ENCODE measurements at places on chromosomes 6 and 20.

GRCh38 chr6:90907931-90908655 lies 321.2 kb upstream of the MAP3K7 start:
- no peak overlapping the region for H3K27ac ChIP-seq
- H3K4me3 ChIP-seq = no peak overlapping the region
- DNase-seq = no peak
- no peaks in the 10 kb centered on the region for H3K27me3 ChIP-seq
- no peaks in the 10 kb centered on the region for H3K36me3 ChIP-seq

GRCh38 chr6:33915134-33915533 lies 111.3 kb upstream of the MLN start:
- DNase-seq = no peak
- H3K4me3 ChIP-seq = no peak overlapping the region
- no peaks in the 10 kb centered on the region for H3K36me3 ChIP-seq
- H3K4me1 ChIP-seq = peaks cover 26% of the 10 kb centered on the region
- H3K27me3 ChIP-seq = no peaks in the 10 kb centered on the region
- H3K27ac ChIP-seq = no peak overlapping the region

DNA sequence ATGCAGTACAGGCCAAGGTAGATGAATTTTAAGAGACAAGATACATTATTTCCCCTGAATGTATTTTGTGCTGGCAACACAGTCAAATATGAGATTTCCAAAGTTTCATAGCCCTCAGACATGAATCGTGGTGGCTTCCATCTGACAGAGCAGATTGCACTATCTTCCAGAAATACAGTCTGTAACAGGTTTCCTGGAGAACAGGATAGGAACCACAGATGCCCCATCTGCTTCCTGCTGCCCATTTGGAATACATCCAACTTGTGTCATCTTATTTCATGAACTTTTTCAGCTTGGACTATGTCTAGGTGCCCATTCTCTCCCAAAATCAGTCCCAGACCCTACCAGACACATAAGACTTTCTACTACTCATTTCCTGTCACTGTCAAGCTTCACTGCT lies 426.0 kb downstream of the KIF16B start:
- no peaks in the 10 kb centered on the region for H3K4me1 ChIP-seq
- no peak overlapping the region for H3K4me3 ChIP-seq
- no peak overlapping the region for H3K27ac ChIP-seq

DNA sequence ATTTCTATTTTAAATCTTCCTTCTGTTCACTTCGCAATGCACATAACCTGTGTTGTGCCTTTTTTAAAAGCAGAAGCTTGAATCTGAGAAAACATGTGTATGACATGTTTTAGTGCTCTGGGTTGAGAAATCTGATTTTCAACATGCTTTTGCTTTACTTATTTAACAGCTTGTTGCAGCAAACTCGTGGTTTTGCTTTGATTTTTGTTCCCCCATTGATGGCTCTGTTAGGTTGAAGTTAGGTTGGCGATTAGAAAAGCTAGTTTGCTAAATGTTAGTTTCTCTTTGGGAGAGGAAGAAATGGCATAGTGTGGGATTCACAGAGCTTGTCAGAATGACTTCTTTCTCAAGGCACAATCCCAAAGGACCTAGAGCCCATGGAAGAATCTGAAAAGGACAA lies 170.8 kb downstream of the TMEM242 start:
- no peak overlapping the region for H3K4me3 ChIP-seq
- H3K27ac ChIP-seq = no peak overlapping the region
- no peak for DNase-seq
- H3K36me3 ChIP-seq = peaks cover 34% of the 10 kb centered on the region

- no peaks in the 10 kb centered on the region for H3K36me3 ChIP-seq
- no peak overlapping the region for H3K4me3 ChIP-seq
- no peaks in the 10 kb centered on the region for H3K4me1 ChIP-seq
- no peaks in the 10 kb centered on the region for H3K27me3 ChIP-seq
- no peak for DNase-seq
Observed at GRCh38 chr6:82078286-82078908, 169.1 kb downstream of the IBTK start.

DNA sequence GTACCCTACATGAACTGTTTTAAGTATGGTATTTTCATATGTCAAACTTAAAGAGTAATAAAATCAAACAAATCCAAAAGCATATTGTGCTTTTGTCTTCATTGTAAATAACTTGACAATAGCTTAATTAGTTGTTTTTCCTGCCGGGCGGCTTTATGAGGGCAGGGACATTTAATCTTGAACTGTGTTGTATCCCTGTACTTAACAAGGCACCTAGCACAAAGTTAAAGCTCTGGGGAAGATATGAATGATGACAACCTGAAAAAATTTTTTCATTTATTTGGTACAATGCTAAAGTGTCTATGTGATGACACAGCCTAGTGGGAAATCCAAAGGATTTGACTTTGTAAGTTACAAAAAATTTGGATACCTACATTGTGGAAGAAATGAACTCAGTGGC lies 502 bp upstream of the HACE1 start:
- no peaks in the 10 kb centered on the region for H3K27me3 ChIP-seq
- H3K27ac ChIP-seq = peak overlapping the region; percentile 14
- peak overlapping the region; percentile 62 for H3K4me3 ChIP-seq
- no peak for DNase-seq
- H3K36me3 ChIP-seq = no peaks in the 10 kb centered on the region

DNA sequence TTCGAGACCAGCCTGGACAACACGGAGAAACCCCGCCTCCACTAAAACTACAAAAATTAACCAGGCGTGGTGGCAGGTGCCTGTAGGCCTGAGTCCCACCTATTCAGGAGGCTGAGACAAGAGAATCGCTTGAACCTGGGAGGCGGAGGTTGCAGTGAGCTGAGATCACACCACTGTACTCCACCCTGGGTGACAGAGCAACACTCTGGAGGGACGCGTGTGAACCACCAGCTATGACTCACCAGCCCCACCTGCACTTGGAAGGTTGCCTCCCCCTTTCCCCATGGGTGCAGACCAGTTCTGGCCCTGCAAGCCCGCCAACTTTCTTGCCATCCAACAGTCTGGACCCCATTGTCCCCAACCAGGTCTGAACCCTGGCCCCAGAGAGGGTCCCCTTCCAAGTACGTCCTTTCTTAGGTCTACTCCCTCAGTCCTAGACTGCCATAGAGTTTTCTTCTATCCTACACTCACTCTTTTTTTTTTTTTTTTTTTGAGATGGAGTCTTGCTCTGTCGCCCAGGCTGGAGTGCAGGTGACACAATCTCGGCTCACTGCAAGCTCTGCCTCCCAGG lies 29.2 kb downstream of the ATP9A start:
- H3K36me3 ChIP-seq = no peaks in the 10 kb centered on the region
- H3K27me3 ChIP-seq = no peaks in the 10 kb centered on the region
- no peak for DNase-seq
- no peak overlapping the region for H3K27ac ChIP-seq

- H3K27ac ChIP-seq = peak overlapping the region; percentile 68
- H3K4me3 ChIP-seq = peak overlapping the region; percentile 80
- H3K27me3 ChIP-seq = no peaks in the 10 kb centered on the region
- peaks cover 28% of the 10 kb centered on the region for H3K36me3 ChIP-seq
- DNase-seq = no peak
Observed at GRCh38 chr6:106102034-106102433, 15.9 kb downstream of the PRDM1 start.

DNA sequence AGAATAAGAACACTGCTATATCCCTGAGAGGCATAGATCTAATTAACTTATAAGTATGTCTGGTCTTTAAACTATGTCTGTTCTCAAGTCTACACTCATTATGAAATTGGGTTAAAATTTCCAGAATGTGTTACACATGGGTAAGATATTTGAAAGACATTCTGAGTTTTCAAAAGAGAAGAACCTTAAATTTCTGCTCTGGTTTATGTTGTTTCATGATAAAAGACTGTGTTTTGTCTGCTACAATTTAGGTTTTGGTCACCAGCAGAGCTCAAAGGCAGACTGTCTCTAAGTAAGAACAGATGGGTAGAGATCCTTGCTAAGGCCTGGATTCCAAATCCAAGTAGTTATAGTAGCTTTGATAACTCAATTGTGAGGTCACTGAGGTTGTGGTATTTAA lies 6.0 kb downstream of the STMND1 start:
- H3K27me3 ChIP-seq = no peaks in the 10 kb centered on the region
- no peak overlapping the region for H3K27ac ChIP-seq
- H3K4me1 ChIP-seq = no peaks in the 10 kb centered on the region
- H3K4me3 ChIP-seq = no peak overlapping the region
- DNase-seq = no peak
- no peaks in the 10 kb centered on the region for H3K36me3 ChIP-seq

- H3K36me3 ChIP-seq = no peaks in the 10 kb centered on the region
- H3K27me3 ChIP-seq = no peaks in the 10 kb centered on the region
- H3K4me3 ChIP-seq = no peak overlapping the region
- DNase-seq = no peak
- no peaks in the 10 kb centered on the region for H3K4me1 ChIP-seq
Observed at GRCh38 chr20:19699180-19699971, 58.7 kb upstream of the RIN2 start.

DNA sequence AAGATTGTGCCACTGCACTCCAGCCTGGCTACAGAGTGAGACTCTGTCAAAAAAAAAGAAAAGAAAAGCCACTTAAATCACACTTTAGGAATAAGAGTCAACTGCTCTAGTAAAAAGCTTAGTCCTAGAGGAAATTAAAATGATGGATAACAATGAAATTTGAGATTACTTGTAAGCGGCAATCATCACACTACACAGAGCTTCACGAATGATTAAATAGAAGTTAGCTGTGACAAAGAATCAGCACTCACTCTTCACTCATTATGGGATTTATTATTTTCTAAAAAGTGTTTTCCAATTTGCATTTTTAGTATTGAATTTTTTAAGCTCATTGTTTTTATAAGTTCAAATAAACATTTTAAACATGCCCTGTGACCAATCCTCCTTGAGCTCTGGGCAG lies 718.0 kb downstream of the UTRN start:
- H3K4me3 ChIP-seq = no peak overlapping the region
- DNase-seq = no peak
- H3K36me3 ChIP-seq = no peaks in the 10 kb centered on the region
- H3K27me3 ChIP-seq = peaks cover 3% of the 10 kb centered on the region
- no peak overlapping the region for H3K27ac ChIP-seq

DNA sequence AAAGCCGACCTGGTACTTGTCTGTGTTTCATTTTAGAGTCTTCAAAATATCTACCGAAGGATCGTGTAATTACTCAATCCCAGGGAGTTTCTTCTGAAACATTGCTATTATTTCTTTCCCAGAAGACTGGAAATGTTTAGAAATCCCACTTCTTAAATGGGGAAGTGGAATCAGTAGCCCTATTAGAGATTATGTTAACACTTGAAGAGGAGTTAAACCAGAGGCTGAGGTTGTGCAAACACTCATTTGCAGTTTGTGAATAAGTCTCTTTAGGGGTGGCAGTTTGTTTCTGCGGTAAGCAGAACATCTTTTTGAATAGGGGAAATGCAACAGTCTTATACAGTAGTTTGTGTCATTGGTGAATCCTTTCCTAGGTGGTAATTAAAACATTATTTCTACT lies 21.3 kb downstream of the DSP start:
- no peak overlapping the region for H3K4me3 ChIP-seq
- H3K27ac ChIP-seq = no peak overlapping the region
- H3K36me3 ChIP-seq = no peaks in the 10 kb centered on the region

GRCh38 chr6:4459032-4459431 lies 317.2 kb upstream of the CDYL start:
- H3K4me1 ChIP-seq = no peaks in the 10 kb centered on the region
- no peak overlapping the region for H3K4me3 ChIP-seq
- no peaks in the 10 kb centered on the region for H3K36me3 ChIP-seq
- no peak for DNase-seq

- no peaks in the 10 kb centered on the region for H3K27me3 ChIP-seq
- H3K4me3 ChIP-seq = peak overlapping the region; percentile 63
- peak overlapping the region; percentile 74 for H3K27ac ChIP-seq
- H3K4me1 ChIP-seq = peaks cover 22% of the 10 kb centered on the region
- H3K36me3 ChIP-seq = peaks cover 17% of the 10 kb centered on the region
- DNase-seq = peak; percentile 60
Observed at GRCh38 chr20:3045042-3045815, 623 bp upstream of the MRPS26 start.

GRCh38 chr6:125528621-125529041 lies 220.8 kb upstream of the HEY2 start:
- H3K27me3 ChIP-seq = peaks cover 9% of the 10 kb centered on the region
- H3K4me1 ChIP-seq = no peaks in the 10 kb centered on the region
- no peak overlapping the region for H3K27ac ChIP-seq
- no peak overlapping the region for H3K4me3 ChIP-seq
- H3K36me3 ChIP-seq = no peaks in the 10 kb centered on the region
- DNase-seq = no peak

DNA sequence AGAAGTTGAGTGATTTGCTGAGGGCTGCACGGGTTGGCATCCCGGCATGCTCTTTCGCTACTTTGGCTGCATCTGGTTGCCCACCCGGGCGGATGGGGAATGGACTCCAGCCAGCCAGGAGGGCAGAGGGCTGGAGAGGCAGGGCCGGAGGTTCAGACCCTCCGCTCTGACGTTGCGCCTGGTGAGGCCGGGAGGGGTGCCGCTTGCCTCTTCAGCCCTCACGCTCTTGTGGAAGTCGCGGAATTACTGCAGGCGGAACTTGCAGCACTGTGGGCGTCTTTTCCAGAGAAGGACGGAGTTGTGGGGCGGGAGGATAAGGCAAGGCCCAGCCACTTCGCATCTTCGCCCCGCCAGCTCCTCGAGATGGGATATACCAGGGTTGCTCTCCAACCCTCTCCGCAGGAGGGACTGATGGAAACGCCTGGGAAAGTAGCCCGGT lies 656 bp downstream of the RTEL1 start:
- DNase-seq = no peak
- H3K36me3 ChIP-seq = peaks cover 5% of the 10 kb centered on the region
- peak overlapping the region; percentile 61 for H3K27ac ChIP-seq
- peaks cover 12% of the 10 kb centered on the region for H3K27me3 ChIP-seq
- peak overlapping the region; percentile 76 for H3K4me3 ChIP-seq
- peaks cover 31% of the 10 kb centered on the region for H3K4me1 ChIP-seq

DNA sequence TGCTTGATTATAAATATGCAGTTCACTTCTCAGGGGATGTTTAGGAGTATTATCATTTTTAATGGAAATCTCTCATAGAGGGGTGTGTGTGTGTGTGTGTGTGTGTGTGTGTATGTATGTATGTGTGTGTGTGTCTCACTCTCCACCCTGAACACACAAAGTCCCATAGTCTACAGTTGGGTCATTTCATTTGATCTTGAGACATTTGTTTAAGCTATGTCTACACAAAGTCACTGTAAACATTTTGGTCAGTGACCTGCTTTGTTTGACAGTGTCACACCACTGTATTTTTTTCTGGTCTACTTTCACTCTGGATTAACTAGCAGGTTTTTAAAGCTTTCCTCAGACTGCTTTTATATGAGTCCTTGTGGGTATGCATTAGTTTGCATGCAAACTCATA lies 215.2 kb downstream of the GRIK2 start:
- no peaks in the 10 kb centered on the region for H3K4me1 ChIP-seq
- no peaks in the 10 kb centered on the region for H3K27me3 ChIP-seq
- H3K36me3 ChIP-seq = no peaks in the 10 kb centered on the region
- no peak overlapping the region for H3K4me3 ChIP-seq
